ENCODE measurements at places on chromosomes 2 and 18.

DNA sequence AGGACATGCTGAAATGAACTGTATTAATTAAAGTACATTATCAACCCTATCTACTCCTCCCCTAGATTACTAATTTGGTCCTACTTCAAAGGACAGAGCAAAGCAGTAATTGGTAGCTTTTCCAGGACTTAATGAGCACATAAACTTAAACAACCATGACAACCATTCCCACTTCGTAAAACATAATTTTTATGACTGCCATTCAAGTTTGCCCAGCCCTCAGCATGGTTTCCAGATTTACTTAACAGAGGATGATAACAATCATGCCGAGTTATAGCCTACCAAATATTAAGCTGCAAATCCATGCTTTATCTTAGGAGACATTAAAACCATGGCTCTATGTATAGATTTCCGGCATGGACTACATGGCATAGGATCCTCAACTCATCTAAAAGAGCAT is 401.1 kb upstream of the CHAC2 start:
- DNase-seq, result no peak

- no peak for DNase-seq
These were observed 8.8 kb upstream of the IFIH1 start for GRCh38 chr2:162327134-162327769.

GRCh38 chr2:84768840-84769239 is 112.0 kb downstream of the TRABD2A start:
- DNase-seq, result no peak

DNA sequence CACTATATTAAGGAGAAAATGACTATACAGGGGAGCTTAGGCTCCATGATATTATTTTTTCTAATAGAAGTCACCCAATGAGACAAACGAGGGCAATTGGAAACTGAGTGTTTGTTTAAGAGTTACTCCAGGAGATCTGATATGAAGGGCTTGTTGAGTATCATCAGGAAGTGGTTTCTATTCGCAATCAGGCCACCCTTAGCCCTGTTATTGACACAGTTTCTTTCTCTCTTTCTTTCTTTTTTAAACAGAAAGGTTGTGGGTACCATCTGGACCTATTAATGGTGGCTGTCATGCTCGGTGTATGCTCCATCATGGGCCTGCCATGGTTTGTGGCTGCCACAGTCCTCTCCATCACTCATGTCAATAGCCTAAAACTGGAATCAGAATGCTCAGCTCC is 117.3 kb downstream of the DPP4 start:
- DNase-seq, result no peak

DNA sequence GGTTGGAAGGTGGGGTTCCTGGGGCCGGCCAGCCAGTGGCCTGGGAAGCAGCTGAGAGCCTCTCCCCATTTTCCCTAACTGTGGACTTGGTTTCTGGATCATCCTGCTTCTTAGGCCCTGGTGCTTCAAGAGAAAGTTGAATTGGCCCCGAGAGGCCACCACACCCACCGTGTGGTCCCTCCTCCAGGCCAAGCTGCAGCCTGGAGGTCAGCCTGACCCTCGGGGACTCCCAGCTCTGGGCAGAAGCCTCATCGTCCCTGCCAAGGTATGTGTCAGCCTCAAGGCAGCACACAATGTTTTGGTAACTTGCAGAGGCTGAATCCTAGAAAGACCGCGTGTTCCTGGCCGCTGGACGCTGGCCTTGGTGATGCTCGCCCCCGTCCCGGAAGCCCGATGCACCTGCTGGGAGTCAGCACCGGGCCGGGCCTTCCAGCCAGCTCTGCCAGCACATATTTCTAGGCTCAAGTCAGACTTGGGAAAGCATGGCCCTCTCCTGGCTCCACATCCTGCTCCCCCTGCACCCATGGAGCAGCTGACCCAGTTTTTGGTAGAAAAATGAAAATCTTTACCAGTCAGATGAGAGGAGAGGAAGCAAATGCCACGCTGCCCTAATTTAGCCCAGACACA is 72.6 kb downstream of the ACTR2 start:
- no peak for DNase-seq

DNA sequence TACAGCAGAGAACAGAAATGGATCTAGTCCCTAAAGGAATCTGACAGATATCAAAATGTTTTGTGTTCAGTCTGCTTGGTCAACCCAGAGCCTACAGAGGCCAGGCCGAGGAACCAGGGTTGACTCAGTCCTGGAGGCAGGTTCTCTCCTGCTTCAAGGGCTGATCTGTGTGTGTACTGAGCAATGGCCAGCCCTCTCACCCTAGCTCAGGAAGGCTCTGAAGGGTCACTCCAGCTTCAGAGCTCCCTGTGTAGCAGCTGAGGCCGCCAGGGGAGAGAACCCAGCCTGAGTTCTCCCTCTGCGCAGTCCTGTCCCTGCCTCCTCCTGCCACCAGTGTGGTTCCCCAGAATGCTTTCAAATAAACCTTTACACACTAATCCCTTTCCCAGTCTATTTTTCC is 41.1 kb downstream of the NEURL3 start:
- no peak for DNase-seq

- DNase-seq, result no peak
These were observed 69.0 kb downstream of the DDX1 start for GRCh38 chr2:15660491-15661294.

GRCh38 chr18:37511721-37512298 is 53.8 kb downstream of the CELF4 start:
- no peak for DNase-seq

DNA sequence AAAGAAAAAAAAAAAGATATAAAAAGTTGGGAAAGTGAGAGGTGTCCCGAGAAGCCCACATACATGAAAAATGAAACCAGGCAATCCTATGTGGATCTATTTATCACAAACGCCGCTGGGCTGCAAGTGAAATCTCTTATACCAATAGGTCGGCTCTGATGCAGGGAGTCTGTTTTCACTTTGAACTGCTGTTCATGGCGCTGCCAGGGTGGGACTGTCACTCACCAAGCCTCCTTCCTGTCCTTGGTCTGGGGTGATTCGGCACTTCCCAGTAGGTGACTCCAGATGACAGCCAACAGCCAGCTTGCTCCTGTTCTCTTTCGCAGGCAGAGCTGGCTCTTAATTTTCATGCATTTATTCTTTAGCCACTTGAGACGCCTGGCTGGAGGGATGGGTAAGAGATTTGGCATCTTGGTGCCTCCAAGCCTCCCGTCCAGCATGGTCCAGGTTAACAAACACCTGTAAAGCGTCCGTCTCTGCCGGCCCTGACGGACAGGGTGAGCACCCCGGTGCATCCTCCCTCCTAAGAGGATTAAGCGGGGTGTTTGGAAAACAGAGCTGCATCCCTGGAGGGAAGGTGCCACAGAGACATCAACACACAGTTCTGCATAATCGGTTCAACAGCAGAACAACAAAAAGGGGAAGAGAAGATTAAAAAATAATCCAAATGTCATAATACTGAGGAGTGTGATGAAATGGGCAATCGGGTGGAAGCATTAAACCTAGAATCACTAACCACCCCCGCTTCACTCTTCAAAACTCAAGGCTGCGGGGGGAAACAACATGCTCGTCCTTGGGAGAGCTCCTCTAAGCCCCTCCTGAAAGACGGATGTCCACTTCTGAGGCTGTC is 58.7 kb downstream of the STEAP3 start:
- DNase-seq, result no peak

DNA sequence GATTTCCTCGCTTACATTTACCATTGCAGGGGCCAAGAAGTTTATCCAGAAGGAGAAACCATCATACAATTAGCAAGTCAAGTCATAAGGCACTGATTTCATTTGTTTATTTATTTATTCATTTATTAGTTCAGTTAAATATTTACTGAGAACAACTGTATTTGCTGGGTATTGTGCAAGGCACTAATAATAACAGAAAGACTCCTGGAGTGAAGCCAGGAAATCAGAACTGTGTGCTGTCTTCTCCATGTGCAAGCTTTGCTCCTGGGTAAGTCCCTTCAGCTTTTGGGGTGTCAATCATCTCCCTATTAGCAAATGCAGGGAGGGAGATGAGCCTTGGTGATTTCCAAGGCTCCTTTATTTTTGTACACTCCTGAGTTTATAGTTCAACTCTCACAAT is 341.6 kb upstream of the MEIS1 start:
- no peak for DNase-seq
